ENCODE measurements at places on chromosomes 4 and X.

GRCh38 chr4:117529401-117529800 lies 444.0 kb upstream of the TRAM1L1 start:
- H3K4me1 ChIP-seq: no peaks in the 10 kb centered on the region
- H3K27ac ChIP-seq: no peak overlapping the region
- no peaks in the 10 kb centered on the region for H3K27me3 ChIP-seq

GRCh38 chr4:96729641-96730040 lies 889.7 kb downstream of the PDHA2 start:
- H3K27ac ChIP-seq: no peak overlapping the region
- no peak overlapping the region for H3K4me3 ChIP-seq
- no peaks in the 10 kb centered on the region for H3K27me3 ChIP-seq
- DNase-seq: no peak
- no peaks in the 10 kb centered on the region for H3K36me3 ChIP-seq

DNA sequence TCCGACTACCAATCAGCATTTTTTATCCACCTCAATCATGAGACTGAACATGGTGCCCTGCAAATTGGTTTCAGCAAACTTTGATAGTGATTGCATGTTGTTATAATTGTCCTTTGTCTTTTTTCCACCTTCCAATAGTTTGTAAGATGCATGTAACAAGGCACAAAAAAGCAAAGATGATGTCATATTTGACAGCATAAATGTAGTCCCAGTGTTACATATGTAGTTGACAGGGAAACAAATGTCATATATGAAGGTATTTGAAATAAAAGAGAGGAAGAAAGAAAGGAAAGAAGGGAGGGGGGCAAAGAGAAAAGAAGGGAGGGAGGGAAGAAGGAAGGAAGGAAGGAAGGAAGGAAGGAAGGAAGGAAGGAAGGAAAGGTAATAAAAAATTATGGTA lies 441.7 kb upstream of the CPEB2 start:
- H3K27me3 ChIP-seq: no peaks in the 10 kb centered on the region
- no peak for DNase-seq
- no peak overlapping the region for H3K4me3 ChIP-seq
- H3K27ac ChIP-seq: no peak overlapping the region
- no peaks in the 10 kb centered on the region for H3K4me1 ChIP-seq
- no peaks in the 10 kb centered on the region for H3K36me3 ChIP-seq

GRCh38 chr4:23956601-23957364 lies 66.9 kb upstream of the PPARGC1A start:
- no peaks in the 10 kb centered on the region for H3K27me3 ChIP-seq
- no peak overlapping the region for H3K27ac ChIP-seq
- H3K36me3 ChIP-seq: no peaks in the 10 kb centered on the region
- H3K4me1 ChIP-seq: no peaks in the 10 kb centered on the region

GRCh38 chr4:78069859-78070258 lies 12.7 kb downstream of the FRAS1 start:
- H3K27ac ChIP-seq: no peak overlapping the region
- H3K27me3 ChIP-seq: peaks cover 4% of the 10 kb centered on the region
- no peaks in the 10 kb centered on the region for H3K36me3 ChIP-seq
